ENCODE measurements at places on chromosomes 13 and 19. TPM values are rescaled to one million over a fixed set of nuclear protein-coding genes. Genes with fewer than 3 reads are reported as not detected.

IRGC gene
- not detected for total RNA-seq

FCER2 gene
- 2.9 TPM for total RNA-seq

DNA sequence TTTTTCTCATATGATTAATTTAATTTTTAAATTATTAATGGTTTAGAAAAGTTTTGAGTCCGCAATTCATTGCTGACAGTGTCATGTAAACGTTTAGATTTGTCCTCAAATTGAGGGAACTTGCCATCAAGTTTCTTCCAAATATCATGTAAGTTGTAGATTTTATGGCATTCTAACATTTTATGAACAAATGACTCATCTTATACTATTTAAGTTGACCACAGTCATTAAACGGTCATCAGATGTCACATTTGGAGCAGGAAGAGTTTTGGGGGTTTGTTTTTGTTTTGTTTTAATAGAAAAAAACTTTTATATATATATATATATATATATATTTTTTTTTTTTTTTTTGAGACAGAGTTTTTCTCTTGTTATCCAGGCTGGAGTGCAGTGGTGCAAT, 4.3 kb downstream of the ZNF114 start:
- no peak overlapping the region for H3K27ac ChIP-seq
- H3K36me3 ChIP-seq: no peaks in the 10 kb centered on the region
- H3K27me3 ChIP-seq: no peaks in the 10 kb centered on the region
- no peaks in the 10 kb centered on the region for H3K4me1 ChIP-seq

GPR183 gene
- total RNA-seq: 18.7 TPM

DNA sequence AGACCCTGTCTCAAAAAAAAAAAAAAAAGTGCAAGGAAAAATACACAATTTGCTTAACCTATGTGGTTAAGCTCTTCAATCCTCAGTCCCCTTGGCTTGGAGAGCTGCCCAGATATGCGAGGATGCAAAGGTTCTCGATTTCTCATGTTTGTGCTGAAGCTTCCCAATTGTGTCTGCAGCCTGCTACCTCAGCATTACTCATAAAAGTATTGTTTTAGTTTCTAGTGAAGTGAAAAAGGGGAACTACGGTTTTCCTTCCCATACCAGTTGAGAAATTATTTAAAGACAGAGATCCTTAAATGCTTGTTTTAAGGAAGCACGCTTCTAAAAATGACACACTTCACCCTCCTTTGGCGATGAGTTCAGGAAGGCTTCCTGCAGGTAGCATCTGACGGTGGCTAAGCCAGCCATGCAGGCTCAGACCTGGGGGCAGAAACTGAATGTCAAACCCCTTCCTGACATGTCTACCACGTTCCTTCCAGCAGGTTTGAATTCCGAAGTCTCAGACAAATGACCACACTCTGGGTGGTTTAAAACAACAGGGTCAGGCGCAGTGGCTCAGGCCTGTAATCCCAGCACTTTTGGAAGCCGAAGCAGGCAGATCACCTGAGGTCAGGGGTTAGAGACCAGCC, 47.9 kb downstream of the RUBCNL start:
- H3K27ac ChIP-seq: no peak overlapping the region
- H3K27me3 ChIP-seq: no peaks in the 10 kb centered on the region
- H3K36me3 ChIP-seq: no peaks in the 10 kb centered on the region
- peak; percentile 72 for DNase-seq
- no peak overlapping the region for H3K4me3 ChIP-seq
- H3K4me1 ChIP-seq: no peaks in the 10 kb centered on the region

DENND1C gene
- 7.6 TPM for total RNA-seq

ATP4A gene
- not detected for total RNA-seq

DNA sequence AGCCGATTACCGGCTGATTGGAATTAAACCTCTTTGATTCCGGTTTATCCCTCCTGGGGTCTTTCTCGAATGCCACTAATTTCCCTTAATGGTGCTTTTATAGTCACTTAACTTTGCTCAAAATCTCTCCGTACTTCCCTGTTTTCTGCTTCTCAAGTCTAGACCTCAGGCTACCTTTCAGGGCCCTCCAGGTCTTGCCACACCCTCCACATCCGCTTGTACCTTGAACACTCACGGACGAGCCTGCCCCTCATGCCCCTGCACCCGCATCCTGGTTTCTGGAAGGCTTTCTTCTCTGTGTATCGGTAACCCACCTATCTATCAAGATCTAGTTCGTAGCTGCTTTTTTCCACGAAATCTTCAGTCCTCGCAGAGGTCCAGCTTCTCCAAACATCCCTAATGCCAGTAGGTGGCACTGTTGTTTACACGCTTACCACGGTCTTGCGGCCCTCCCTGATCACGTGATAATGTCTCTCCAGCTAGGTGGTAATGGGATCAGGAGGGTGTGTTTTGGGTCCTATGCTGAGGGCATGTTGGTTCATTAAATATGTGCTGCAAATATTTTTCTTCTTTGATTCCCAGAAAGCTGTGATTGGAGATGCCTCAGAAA, 13.8 kb downstream of the ATP12A start:
- no peaks in the 10 kb centered on the region for H3K27me3 ChIP-seq
- no peak overlapping the region for H3K4me3 ChIP-seq
- H3K27ac ChIP-seq: no peak overlapping the region
- no peak for DNase-seq
- H3K4me1 ChIP-seq: peaks cover 3% of the 10 kb centered on the region

GRCh38 chr13:75384879-75385707, 96.9 kb downstream of the TBC1D4 start:
- no peak overlapping the region for H3K27ac ChIP-seq
- no peaks in the 10 kb centered on the region for H3K27me3 ChIP-seq
- H3K4me3 ChIP-seq: no peak overlapping the region
- no peak for DNase-seq

BRME1 gene
- total RNA-seq: 2.3 TPM

- no peaks in the 10 kb centered on the region for H3K4me1 ChIP-seq
- no peak overlapping the region for H3K4me3 ChIP-seq
- no peak for DNase-seq
- H3K36me3 ChIP-seq: peaks cover 15% of the 10 kb centered on the region
- no peak overlapping the region for H3K27ac ChIP-seq
- no peaks in the 10 kb centered on the region for H3K27me3 ChIP-seq
Observed at GRCh38 chr19:10683064-10683426, 18.2 kb upstream of the QTRT1 start.

HTR2A gene
- total RNA-seq: 10.8 TPM

ZNF304 gene
- total RNA-seq: 9.7 TPM

APOC4 gene
- total RNA-seq: not detected

DNA sequence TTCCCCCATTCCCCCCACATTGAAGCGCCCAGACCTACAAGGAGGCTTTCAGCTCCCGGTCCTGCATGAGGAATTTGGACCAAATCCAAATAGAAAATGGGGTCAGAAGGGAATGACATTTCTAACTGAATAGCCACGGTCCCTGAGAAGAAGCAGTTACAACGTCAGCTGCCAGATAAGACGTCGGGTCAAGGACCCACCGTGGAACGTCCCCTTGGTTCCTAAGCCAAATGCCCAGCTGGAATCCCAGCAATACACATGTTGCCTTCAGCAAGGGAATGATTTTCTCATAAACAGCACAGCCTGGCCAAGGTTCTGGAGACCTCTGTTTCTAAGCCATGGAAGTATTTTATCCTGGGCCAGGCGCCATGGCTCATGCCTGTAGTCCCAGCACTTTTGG, 109.1 kb upstream of the PEG3 start:
- H3K4me1 ChIP-seq: no peaks in the 10 kb centered on the region
- no peaks in the 10 kb centered on the region for H3K27me3 ChIP-seq
- no peak overlapping the region for H3K27ac ChIP-seq
- no peaks in the 10 kb centered on the region for H3K36me3 ChIP-seq
- no peak overlapping the region for H3K4me3 ChIP-seq
- DNase-seq: no peak

GRCh38 chr13:112900691-112901091, 68.3 kb upstream of the MCF2L start:
- peak; percentile 45 for DNase-seq
- H3K4me3 ChIP-seq: no peak overlapping the region
- H3K36me3 ChIP-seq: no peaks in the 10 kb centered on the region
- H3K4me1 ChIP-seq: no peaks in the 10 kb centered on the region
- H3K27me3 ChIP-seq: no peaks in the 10 kb centered on the region

GAPDHS gene
- total RNA-seq: not detected

- H3K4me3 ChIP-seq: no peak overlapping the region
- H3K4me1 ChIP-seq: no peaks in the 10 kb centered on the region
- H3K27ac ChIP-seq: no peak overlapping the region
- H3K36me3 ChIP-seq: no peaks in the 10 kb centered on the region
- no peaks in the 10 kb centered on the region for H3K27me3 ChIP-seq
Observed at GRCh38 chr13:46403851-46404732, 17.0 kb upstream of the RUBCNL start.

GRCh38 chr13:22561581-22561980, 619.2 kb upstream of the SGCG start:
- no peaks in the 10 kb centered on the region for H3K36me3 ChIP-seq
- no peaks in the 10 kb centered on the region for H3K27me3 ChIP-seq
- no peaks in the 10 kb centered on the region for H3K4me1 ChIP-seq
- no peak overlapping the region for H3K4me3 ChIP-seq
- DNase-seq: no peak

GRCh38 chr19:54448774-54449700, at the start of gene LENG8:
Gene LENG8 (plus strand): TSS chr19:54449199. CDS start chr19:54451345, 2,146 bp downstream.
- peak within 1 kb of the TSS; percentile 70 for H3K4me3 ChIP-seq
- H3K4me1 ChIP-seq: no peaks in the 10 kb centered on the region
- H3K27ac ChIP-seq: peak within 1 kb of the TSS; percentile 95

KLK15 gene
- total RNA-seq: not detected

DNA sequence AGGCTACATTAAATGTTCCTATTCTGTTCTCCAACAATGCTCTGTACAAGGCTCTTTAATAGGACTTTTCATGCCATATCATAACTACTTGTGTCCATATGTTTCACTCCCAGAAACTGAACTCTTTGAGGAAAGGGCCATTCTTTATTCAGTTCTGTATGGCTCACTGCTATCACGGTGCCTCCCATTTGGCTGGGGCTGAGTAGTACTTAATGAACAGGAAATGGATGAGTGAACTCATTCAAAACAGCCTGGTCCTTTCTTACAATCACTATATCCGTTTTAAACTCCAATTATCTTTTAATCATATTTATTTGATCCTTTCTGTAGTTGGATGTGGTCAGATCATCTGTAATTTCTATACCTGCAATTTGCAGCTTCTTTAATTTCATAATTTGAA, 410.6 kb downstream of the TBC1D4 start:
- no peak overlapping the region for H3K4me3 ChIP-seq
- no peaks in the 10 kb centered on the region for H3K27me3 ChIP-seq
- no peaks in the 10 kb centered on the region for H3K36me3 ChIP-seq
- H3K27ac ChIP-seq: no peak overlapping the region
